ENCODE measurements at places on chromosomes 12 and 14.
A peak's percentile ranks its signal among the peaks of the same experiment; 100 is the strongest.

GRCh38 chr12:27984275-27984674, 11.7 kb upstream of the PTHLH start:
- no peak for DNase-seq

GRCh38 chr14:54632452-54632851, 65.5 kb downstream of the SAMD4A start:
- no peak for DNase-seq

- DNase-seq, result peak; percentile 82
Measured at GRCh38 chr12:102769323-102769916, 147.6 kb downstream of the PAH start.

GRCh38 chr12:50614167-50614759, 109.5 kb downstream of the DIP2B start:
- DNase-seq, result no peak

GRCh38 chr12:132084621-132085290, 59.4 kb downstream of the DDX51 start:
- peak; percentile 59 for DNase-seq

DNA sequence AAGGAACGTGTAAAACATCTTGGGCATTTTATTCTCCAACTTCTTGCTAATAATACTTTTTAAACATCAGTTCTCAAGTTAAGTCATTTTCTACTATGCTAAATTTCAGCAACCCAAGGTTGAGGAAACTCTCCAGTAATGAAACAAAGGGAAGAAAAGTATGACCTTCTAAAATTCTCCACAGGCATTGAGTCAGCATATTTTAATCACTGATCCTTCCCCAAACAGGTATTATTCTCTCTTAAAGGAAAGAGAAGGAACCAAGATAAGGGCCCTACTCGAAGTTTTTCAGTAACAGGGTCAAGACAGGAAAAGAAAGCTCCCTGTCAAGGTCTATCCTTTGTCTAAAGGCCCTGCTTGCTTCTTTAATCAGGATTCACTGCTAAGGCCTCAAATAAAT, 3.0 kb downstream of the KICS2 start:
- no peak for DNase-seq

- no peak for DNase-seq
Measured at GRCh38 chr12:11726659-11727058, 77.2 kb downstream of the ETV6 start.

DNA sequence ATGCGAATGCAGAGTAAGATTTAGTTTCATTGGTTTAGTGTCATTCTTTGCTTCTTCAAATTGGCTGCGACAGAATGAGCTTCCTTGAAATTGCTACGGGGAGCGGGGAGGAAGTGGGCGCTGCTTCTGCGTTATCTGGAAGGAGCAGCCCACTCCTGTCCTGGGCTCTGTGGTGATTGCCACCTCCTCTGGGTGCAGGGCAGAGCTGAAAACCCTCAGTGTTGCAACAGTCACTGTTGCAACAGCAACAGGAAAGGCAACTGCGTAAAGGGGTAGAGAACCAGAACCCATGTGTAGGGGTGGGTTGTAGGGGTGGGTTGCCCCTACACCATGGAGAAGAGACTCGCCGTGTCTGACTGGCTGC, 57.7 kb downstream of the MAX start:
- DNase-seq, result no peak

DNA sequence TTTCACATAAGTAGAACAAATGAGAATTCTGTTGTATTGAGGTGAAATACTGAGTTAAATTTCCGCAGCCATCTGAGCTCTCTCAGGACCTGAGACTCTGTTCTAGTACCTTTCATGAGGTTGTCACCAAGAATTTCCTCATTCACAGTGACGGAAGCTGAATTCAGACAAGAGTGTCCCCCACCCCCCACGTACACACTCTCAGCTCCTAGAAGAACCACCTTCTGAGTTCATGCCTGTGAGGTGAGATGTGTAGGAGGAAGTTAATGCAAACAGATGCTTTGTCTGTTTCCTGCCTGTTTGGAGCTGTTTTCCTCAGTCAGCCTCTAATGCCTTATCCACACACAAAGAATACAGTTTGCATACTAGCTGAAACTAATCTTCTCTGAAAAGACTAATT, 18.2 kb downstream of the BICDL1 start:
- DNase-seq, result no peak

DNA sequence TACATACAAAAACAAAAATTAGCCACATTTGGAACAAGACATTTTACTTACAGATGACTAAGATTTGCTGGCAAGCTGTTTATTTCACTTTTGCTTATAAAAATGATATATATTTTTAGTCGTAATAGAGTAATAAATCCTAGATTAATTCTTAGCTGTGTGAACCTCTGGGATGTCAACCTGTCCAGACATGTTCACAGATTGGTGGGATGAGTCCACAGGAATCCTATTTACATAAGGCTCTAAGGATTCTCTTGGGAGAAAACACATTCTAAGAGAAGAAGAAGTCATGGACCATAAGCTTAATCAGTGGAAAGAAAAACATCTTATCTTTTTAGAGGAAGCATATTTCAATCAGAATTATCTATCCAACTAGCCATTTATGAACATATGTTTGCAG, 797.4 kb downstream of the C12orf50 start:
- no peak for DNase-seq

DNA sequence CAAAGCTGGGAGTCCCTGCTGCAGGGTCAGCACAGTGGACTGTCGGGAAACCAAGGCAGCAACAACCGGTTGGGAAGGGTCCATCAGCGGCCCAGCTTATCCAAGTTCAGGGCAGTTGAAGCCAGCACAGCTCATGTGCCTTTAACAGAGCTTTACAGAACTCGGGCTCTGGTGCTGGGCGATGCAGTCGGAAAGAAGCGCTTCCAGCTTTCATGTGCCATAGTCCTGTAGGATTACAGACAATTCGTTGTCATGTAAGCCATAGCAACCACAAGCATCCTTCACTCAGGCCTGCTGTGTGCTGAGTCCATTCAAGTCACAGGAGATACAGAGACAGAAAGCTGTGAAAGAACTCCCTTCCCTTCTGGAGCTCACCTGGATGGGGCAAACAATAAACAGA, 3.5 kb upstream of the FAM181A start:
- DNase-seq, result no peak

- no peak for DNase-seq
Measured at GRCh38 chr12:130253866-130254265, 83.8 kb upstream of the PIWIL1 start.

- no peak for DNase-seq
Measured at GRCh38 chr14:100320157-100320856, 2.8 kb upstream of the SLC25A47 start.

- no peak for DNase-seq
Measured at GRCh38 chr14:67187826-67188225, 1.4 kb upstream of the GARIN2 start.

Measured in right hindlimb (tissue), 1 donor.